ENCODE measurements at places on chromosomes 7 and 10. TPM values are rescaled to one million over a fixed set of nuclear protein-coding genes. Genes with fewer than 3 reads are reported as not detected.

FAM237B gene
- total RNA-seq, result not detected

MCM10 gene
- 0.33 TPM for total RNA-seq

MYH16 gene
- total RNA-seq, result not detected

TMEM196 gene
- not detected for total RNA-seq

EFCAB10 gene
- total RNA-seq, result not detected

SHH gene
- total RNA-seq, result not detected

PTN gene
- 19.7 TPM for total RNA-seq

KCNIP2 gene
- total RNA-seq, result 368 TPM

DNAJC9 gene
- 9.8 TPM for total RNA-seq

RPEL1 gene
- total RNA-seq, result not detected

SCD gene
- total RNA-seq, result 45.4 TPM

LEP gene
- total RNA-seq, result 0.17 TPM

IL15RA gene
- total RNA-seq, result 19.2 TPM

DDC gene
- total RNA-seq, result 0.50 TPM

RTKN2 gene
- total RNA-seq, result 0.17 TPM

CDK1 gene
- total RNA-seq, result 3.9 TPM

OGDHL gene
- 9.7 TPM for total RNA-seq

DGKB gene
- 0.26 TPM for total RNA-seq

AOC1 gene
- total RNA-seq, result not detected

SLC29A4 gene
- total RNA-seq, result 4.0 TPM

C10orf71 gene
- total RNA-seq, result 74.3 TPM

CSTF2T gene
- total RNA-seq, result 15.6 TPM

PLPP4 gene
- total RNA-seq, result not detected

SEC31B gene
- 6.7 TPM for total RNA-seq

EPC1 gene
- total RNA-seq, result 23.1 TPM

EPHB4 gene
- total RNA-seq, result 37.6 TPM

NPC1L1 gene
- total RNA-seq, result 0.08 TPM

CACNA2D1 gene
- total RNA-seq, result 55.2 TPM

ETV1 gene
- total RNA-seq, result 47.5 TPM

AQP1 gene
- total RNA-seq, result 187 TPM

ERV3-1 gene
- total RNA-seq, result 7.6 TPM

POMZP3 gene
- total RNA-seq, result 7.2 TPM

AHR gene
- 28.0 TPM for total RNA-seq

TUBB8 gene
- not detected for total RNA-seq

MBL2 gene
- total RNA-seq, result not detected

TEX36 gene
- total RNA-seq, result not detected

LZTS2 gene
- total RNA-seq, result 47.6 TPM

PAX2 gene
- not detected for total RNA-seq

SPDYE1 gene
- not detected for total RNA-seq

PNLIPRP3 gene
- total RNA-seq, result not detected

PLXDC2 gene
- 27.2 TPM for total RNA-seq

LDB3 gene
- 738 TPM for total RNA-seq

MYO1G gene
- 2.3 TPM for total RNA-seq

CYP3A4 gene
- total RNA-seq, result not detected

HABP2 gene
- not detected for total RNA-seq

TMEM26 gene
- total RNA-seq, result 0.19 TPM

KLF14 gene
- 0.15 TPM for total RNA-seq

GJD4 gene
- total RNA-seq, result not detected

GBX1 gene
- not detected for total RNA-seq

CRYGN gene
- not detected for total RNA-seq

ENO4 gene
- 0.24 TPM for total RNA-seq

LRIT1 gene
- 0.09 TPM for total RNA-seq
